ENCODE measurements at places on chromosomes 16 and 17. TPM values are rescaled to one million over a fixed set of nuclear protein-coding genes. Genes with fewer than 3 reads are reported as not detected.

HOXB2 gene
- 58.4 TPM for polyA plus RNA-seq

SULT1A1 gene
- polyA plus RNA-seq: 30.4 TPM

KRTAP4-6 gene
- polyA plus RNA-seq: not detected

NPB gene
- 0.71 TPM for polyA plus RNA-seq

ACSM3 gene
- 118 TPM for polyA plus RNA-seq

MATCAP1 gene
- 53.0 TPM for polyA plus RNA-seq

DNA sequence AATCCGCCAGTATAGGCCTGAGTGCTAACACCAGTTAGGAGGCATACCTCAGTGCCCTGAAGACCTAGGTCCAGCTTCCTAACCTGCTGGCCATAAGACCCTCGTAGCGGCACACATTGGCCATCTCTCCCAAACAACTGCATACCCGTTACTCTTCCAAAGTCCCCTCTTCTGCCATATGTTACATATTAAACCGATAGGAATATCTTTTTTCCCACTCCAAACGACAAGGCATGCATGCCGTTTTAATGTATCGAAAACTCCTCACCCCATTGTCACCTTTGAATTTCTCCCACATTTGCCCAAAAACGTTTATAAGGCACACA is 721 bp upstream of the AXIN2 start:
- no peak for DNase-seq

GRCh38 chr16:55372792-55373488 is 48.9 kb downstream of the IRX6 start:
- no peak for DNase-seq

DNA sequence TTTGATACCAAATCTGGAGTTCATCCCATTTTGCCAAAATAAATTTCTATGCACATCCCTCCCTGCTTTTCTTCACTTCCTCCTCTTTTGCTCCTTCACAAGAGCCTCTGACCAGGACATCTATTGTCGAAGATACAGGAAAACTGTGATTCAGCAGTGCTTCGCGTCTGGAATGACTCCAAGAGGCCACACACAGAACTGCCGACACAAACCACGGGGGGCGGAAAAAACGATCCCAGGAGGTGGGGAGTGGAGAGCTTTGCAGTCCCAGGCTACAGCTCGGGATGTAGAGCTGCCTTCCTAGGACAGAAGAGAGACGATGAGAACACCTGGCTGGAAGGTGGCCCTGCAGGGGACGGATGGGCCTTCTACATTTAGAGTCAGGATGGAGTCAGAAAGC is 102.8 kb downstream of the XYLT1 start:
- no peak for DNase-seq

- no peak for DNase-seq
These were observed 17.0 kb upstream of the TMEM132E start for GRCh38 chr17:34562387-34562786.

- DNase-seq: no peak
These were observed 15.0 kb upstream of the CPD start for GRCh38 chr17:30363715-30364202.

GRCh38 chr16:28610595-28611191 is 849 bp upstream of the SULT1A1 start:
- DNase-seq: peak; percentile 8

DNA sequence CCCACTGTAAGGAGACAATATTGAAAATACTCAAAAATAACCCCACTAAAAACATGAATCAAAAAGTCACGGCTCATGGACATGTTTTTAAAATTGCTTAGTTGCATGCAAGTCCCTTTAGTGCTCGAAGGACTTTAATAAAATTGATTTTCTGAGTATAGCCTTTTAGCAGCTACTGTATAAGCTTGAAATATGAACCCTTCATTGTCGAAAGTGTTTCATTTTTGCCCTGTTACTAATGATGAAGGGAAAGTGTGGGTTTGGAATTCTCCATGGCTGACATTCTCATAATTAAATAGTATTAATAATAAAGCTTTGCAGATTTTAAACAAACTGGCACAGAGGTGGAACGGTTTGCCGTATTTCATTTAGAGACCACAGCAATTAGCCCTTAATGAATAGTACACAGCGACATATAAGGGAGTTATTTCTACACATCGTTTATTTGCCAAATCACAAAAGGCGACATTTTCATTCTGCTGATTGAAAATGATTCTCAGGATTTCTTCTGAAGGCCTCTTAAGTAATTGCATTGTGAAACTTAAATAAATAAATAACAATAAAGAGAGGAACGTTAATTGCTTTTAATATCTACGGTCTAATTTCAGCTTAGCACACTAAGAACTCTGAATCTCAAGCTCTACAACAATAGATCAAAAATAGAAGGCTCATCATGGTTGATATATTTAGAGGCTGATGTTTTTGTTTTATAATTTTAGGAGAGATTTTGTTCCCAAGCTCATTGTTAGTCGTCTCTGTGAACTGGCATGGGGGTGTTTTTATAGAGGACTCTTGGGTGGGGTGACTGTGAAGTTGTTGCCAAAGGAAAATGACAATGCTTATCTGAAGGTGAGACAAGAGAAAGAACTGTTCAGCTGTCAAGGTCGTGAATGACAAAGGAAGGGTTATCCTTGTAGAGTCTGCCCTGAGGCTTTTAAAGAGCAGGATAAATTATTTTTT is 60.6 kb downstream of the IRX6 start:
- no peak for DNase-seq

DNA sequence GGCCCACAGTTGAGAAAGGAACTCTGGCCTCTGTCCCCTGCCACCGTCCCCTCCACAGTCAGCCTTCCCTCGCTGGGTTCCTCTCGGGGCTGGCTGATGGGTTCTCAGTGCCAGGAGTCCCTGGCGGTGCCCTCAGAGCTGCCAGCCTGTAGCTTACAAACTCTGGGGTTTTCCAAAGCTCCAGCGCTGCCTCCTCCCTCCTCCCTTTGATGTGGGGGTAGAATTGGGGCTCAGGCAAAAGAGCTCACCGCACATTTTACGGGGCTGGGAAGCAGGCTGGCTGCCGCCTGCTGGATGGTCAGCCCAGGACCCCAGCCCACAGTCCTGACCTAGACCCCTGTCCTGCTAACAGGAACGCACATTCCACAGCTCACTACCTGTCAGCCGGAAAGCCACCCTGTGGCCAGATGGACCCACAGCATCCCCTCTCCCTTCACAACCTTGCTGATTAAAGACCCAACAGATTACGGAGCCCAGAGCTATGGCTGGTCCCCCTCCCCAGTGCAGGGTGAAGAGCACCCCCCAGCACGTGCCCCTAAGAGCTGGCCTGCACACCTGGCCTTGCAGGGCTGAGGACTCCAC is 6.0 kb downstream of the VASN start:
- DNase-seq: no peak
